Peyer's patch (tissue), 4 donors: ENCODE measurements at places on chromosomes 12 and 14. TPM values are rescaled to one million over a fixed set of nuclear protein-coding genes. Genes with fewer than 3 reads are reported as not detected.

The GPR68 gene
- total RNA-seq = not detected

The TOMM20L gene
- total RNA-seq = not detected

The VRTN gene
- total RNA-seq = 0.57 TPM

The CPNE8 gene
- 4.4 TPM for total RNA-seq

The NID2 gene
- 11.2 TPM for total RNA-seq

The SMCO3 gene
- not detected for total RNA-seq

The CLEC14A gene
- 4.0 TPM for total RNA-seq

The SPX gene
- not detected for total RNA-seq

The BATF gene
- 5.9 TPM for total RNA-seq

The DAO gene
- total RNA-seq = 1.2 TPM

The CCDC175 gene
- total RNA-seq = not detected

The TMEM121 gene
- total RNA-seq = 2.5 TPM

The FBXO33 gene
- 6.2 TPM for total RNA-seq

The ACOT4 gene
- total RNA-seq = not detected

The PRPH gene
- total RNA-seq = not detected

The NUAK1 gene
- 5.0 TPM for total RNA-seq

The TMEM132D gene
- total RNA-seq = 1.7 TPM

The ESPL1 gene
- 83.7 TPM for total RNA-seq

The RNF212B gene
- total RNA-seq = not detected

The GLTP gene
- 135 TPM for total RNA-seq
